D341Med (cell line): ENCODE measurements at places on chromosomes 12 and 14.
A peak's percentile ranks its signal among the peaks of the same experiment; 100 is the strongest.

GRCh38 chr14:95911456-95911855 is 34.8 kb downstream of the TUNAR start:
- no peak for DNase-seq

- DNase-seq, result no peak
Measured at GRCh38 chr14:79229383-79229909, 981.9 kb downstream of the DIO2 start.

DNA sequence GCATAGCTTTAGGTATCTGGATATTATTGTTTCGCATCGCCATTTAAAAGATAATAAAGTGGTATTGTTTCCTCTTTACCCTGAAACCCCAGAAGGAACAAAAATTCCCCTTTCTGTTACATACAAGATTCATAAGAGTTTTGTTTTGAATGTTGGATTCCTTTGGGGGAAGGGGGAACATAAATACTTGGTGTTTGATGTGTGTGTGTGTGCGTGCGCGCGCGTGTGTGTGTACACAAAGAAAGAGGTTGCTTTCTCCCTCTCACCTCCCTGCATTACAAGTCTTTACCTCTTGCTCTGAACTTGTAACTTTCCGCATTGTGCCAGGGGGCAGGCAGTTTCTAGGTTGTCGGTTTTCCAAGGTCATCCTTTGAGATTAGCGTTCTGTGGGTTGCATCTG is 76.4 kb downstream of the GPATCH2L start:
- no peak for DNase-seq

- DNase-seq, result peak; percentile 94
Measured at GRCh38 chr12:42589465-42590329, at the start of gene PRICKLE1. PRICKLE1 (minus strand) TSS chr12:42589746; CDS start chr12:42472516, 117,230 bp downstream.

- DNase-seq, result no peak
Measured at GRCh38 chr12:111791507-111791906, 24.8 kb downstream of the ALDH2 start.

DNA sequence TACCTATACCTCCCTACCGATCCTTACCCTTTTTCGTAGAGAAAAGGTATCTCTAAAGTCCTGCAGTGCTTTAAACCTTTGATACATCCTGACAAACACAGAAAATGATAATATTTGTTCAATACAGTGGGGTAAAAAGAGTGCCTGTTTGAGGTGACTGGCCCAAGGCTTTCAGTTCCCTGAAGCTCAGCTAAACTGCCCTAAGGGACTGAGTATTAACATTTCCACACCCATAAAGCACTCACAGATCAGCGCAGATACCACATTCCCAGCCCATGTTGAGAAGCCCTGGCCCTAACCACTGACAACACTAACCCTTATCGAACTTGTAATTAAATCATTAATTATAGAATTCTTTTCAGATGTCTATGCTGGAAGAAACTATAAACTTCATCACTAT is 108.7 kb downstream of the DIP2B start:
- DNase-seq, result peak; percentile 39

DNA sequence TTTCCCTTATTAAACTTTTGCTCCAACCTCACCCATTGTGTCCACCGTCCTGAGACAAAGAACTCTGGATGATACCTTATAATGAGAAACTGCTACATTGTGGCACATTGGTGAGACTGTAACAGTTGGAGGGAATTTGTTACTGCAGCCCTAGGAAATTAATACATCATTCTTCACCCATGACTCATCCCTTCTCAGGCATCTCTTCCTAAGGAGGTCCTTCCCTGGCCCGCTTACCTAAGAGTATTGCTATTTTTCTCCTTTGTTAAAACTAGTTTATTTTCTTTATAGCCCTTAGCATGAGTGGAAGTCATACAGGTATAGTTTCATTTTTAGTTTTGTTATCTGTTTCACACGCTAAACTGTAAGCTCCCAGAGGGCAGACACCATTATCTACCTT is 87.1 kb downstream of the TMEM260 start:
- DNase-seq, result no peak

- DNase-seq, result no peak
Measured at GRCh38 chr14:84420221-84420620, 1109.7 kb upstream of the FLRT2 start.

- no peak for DNase-seq
Measured at GRCh38 chr14:69207435-69208041, 16.2 kb downstream of the EXD2 start.

- DNase-seq, result no peak
Measured at GRCh38 chr14:51327376-51327775, 87.3 kb downstream of the TMX1 start.

DNA sequence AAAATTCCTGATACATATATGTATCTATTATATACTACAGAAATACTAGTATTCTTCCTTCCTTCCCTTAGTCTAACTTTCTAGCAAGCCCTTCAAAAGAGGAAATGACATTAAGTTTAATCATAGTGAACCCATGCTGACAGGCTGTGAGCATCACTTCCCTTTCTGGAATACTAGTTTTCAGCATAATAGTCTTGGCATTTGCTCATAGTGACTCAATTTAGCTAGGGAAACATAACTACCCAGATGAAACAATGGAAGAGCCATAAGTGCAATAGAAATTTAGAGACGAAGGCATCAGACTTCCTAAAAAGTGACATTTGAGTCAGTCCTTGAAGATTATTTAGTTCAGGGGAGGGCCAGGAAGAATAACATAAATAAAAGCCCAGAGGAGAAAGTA is 184.5 kb upstream of the CRY1 start:
- DNase-seq, result no peak

DNA sequence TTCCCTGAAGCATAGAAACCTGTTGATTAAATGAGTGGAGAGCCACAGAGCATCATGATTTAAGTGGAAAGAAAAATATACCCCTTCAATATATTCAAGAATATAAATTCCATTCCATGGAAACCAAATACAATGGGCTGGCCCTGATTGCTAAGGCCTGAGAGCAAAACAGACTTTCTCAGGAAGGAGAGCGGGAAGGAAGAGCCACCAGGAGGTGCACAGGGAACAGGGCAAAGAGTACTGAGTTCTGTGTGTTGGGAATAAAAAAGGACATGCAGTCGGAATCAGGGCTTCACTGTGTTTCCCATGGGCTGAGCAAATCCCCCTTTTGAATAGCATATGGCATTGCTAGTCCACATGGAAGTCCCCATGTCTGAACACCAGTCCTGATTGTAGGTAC is 69.7 kb upstream of the PLEKHG3 start:
- no peak for DNase-seq

DNA sequence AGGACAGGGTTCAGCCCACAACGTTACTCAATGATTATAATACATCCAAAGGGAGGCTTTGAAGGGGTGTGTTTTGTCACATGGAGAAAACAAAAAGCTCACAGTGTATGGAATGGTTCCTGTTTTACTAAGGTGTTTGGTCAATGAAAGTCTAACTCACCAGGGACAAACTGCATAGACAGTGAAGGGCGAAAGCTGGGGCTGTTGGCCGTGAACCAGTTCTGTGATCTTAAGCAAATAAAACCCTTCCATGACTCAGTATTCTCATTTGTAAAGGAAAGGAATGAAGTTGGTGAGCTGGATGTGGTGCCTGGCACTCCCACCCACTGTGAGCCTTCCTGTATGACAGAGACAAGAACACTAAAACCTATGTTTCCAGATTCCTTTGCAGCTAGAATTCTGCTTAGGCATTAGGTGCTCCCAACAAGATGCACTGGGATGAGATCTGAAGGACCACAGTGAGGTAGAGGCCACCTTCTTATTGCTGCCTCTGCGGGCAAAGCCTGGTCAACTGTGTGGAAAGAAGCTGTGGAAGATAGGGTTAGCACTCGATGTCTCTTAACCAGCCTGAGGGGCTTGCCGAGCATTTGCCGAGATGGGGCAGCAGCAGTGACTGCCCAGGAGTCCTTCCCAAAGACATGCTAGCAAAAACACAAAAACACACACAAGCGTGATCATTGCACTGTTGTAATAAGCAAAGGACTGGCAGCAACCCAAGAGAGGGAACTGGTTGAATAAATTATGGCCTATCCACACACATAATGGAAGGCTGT is 48.5 kb downstream of the VCPKMT start:
- DNase-seq, result no peak

DNA sequence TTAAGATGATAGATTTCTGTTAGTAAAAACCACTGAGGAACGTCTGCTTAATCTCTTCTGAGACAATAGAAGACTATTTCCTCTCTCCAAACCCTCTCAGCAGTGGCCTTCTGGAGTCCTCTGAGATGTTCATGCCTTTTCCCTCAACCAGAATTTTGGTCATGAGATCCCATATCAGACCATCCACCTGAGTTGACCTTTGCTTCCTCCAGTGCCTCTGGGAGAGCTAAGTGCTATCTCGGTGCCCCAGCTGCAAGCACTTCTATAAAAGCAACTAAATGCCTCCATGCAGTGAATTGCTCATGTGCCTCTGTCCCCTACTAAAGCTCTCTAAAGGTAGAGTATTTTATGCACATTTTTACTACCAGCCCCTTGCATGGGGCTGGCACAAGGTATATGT is 172.8 kb upstream of the BCL2L14 start:
- no peak for DNase-seq

- DNase-seq, result no peak
Measured at GRCh38 chr14:71753976-71754375, 178.3 kb upstream of the RGS6 start.

DNA sequence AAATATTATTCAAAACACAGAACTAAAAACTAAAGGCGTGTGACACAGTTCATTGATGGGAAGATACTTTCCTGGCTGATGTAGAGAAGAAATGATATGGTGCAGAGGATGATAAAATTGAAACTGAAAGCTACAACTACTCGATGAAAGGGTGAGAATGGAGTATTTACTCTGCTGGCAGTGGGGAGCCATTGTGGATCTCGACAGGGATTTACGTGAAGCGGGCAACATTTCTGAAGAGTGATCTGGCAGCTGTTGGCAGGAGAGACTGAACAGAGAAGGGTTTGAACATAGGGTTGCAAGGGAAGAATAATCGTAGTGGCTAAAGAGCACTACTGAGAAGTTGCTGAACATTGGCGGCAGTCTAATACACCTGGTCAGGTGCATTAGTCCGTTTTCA is 464.9 kb downstream of the PDZRN4 start:
- no peak for DNase-seq

DNA sequence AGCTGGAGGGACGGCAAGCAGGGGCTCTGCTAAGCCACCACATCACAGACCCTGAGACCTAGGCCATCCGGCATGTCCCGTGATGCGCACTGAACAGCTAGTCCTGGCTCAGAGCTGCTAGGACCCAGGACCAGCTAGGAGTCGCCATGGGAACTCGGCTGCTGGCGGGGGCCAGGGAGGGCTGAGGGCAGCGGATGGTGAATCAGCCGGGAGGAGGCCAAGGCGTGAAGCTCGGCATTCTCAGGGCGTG is 5.1 kb downstream of the AHNAK2 start:
- no peak for DNase-seq

GRCh38 chr12:2959505-2960389 is 550 bp downstream of the TEAD4 start:
- peak; percentile 85 for DNase-seq

GRCh38 chr12:53710091-53710490 is 17.2 kb downstream of the CALCOCO1 start:
- no peak for DNase-seq

GRCh38 chr12:40262657-40263056 is 37.9 kb downstream of the LRRK2 start:
- DNase-seq, result no peak

- DNase-seq, result no peak
Measured at GRCh38 chr12:2336409-2336829, 283.6 kb downstream of the CACNA1C start.

DNA sequence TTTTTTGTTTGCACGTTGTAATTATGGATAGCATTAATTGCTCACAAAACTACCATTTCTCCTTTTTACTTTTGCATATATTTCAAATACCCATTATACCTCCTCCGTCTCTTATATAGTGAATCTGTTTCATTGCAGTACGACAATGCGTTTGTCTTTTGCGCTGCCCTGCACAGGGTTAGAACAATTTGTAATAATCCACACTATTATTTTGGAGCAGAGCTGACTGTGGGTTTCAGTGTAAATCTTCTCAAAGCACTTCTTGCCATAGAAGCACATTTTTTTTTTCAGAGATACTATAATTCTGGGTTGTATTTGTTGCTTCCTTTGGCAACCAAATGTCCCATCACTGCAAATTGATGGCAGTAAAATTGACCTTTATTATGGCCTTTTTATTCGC is 451.8 kb upstream of the STXBP6 start:
- no peak for DNase-seq

DNA sequence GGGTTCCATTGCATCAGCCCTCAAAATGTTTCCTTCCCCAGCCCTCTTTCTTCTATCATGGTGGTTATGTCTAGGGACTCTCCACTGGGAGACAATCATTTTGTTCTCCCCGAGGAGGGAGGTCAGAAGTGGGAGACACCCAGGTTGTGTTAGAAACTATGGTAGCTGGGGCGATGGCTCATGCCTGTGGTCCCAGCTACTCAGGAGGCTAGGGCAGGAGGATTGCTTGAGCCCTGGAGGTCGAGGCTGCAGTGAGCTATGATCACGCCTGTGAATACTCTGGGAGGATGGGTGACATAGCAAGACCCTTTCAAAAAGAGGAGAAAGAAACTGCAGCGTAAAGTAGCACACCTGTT is 13.0 kb upstream of the LRRC23 start:
- DNase-seq, result no peak

GRCh38 chr12:76633415-76633814 is 73.8 kb upstream of the OSBPL8 start:
- no peak for DNase-seq

DNA sequence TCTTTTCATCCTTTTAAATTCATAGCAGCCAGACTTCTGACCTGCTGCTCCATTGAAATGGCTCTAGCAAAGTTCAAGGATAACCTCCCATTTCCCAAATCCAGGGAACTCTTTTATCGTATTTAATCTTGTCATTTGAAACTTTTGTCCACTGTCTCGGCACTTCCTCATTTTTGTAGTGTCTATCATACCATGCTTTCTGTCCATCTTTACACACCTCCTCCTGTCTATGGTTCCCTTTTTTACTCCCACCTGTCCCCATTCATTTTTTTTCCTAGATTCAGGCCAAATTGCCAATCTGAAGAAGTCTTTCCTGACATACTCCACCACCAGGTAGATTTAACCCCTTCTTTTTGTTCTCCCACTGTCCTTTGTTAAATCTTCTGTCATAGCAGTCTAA is 31.0 kb downstream of the NFYB start:
- no peak for DNase-seq

DNA sequence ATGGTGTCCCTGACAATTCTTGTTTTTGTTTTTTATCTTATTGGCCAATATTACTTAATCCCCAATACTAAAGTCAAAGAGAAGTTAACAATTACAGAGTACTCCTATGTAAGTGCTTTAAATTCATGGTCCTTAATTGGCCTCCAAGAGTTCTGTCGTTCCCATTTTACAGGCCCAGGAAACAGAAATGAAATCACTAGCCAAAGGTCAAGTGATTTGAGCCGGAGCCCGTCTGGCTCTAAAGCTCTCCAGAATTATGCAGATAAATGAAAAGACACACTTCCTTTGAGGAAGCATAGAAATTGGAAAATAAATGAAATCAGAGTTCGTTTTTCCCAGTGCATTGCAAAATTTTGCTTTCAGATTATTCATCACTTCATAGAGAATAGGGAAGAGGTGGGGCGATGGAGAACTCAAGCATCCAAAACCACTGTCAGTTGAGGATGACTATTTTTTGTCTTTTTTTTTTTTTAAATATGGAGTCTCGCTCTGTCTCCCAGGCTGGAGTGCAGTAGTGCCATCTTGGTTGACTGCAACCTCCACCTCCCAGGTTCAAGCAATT is 78.5 kb downstream of the MAP1LC3B2 start:
- DNase-seq, result no peak
